Type B pancreatic cell (in vitro differentiated cells): ENCODE measurements at places on chromosomes 7 and 10.
A peak's percentile ranks its signal among the peaks of the same experiment; 100 is the strongest.

DNA sequence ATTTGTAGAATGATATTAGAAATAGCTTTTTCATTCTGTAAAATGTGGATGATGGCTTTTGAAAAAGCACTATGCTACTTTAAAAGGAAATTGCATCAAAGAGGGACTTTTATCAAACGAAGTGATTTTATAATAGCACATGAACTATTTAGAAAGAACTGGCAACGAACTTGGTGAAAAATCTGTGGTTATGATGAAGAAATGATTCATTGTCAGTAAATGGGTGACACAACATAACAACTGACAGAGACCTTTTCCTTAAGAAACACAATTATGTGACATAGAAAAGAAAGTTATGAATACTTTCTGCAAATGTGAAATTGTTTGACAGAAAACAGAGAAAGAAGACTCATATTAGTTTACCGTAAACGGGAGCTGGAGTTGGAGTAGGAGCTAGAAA lies 60.7 kb upstream of the LAMB4 start:
- H3K4me1 ChIP-seq = peaks cover 4% of the 10 kb centered on the region
- H3K36me3 ChIP-seq = peaks cover 8% of the 10 kb centered on the region
- H3K27ac ChIP-seq = no peak overlapping the region
- no peak overlapping the region for H3K4me3 ChIP-seq

DNA sequence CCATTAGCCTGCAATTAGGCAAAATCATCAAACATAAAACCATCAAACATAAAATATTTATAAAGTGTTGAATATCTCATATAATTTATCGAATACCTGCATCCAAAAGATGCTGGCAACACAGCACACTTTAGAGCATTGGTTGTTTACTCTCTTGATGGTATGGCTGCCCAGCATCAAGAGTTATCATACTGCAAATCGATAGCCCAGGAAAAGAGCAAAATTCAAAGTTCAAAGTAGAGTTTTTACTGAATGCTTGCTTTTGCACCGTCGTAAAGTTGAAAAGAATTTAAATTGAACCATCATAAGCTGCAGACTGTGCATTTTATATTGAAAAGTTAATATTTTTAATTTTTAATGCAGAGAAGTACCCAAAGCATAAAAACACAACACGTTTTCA lies 4.2 kb upstream of the GSTO2 start:
- peaks cover 15% of the 10 kb centered on the region for H3K36me3 ChIP-seq
- H3K4me1 ChIP-seq = peaks cover 9% of the 10 kb centered on the region
- H3K4me3 ChIP-seq = no peak overlapping the region
- no peak overlapping the region for H3K27ac ChIP-seq

DNA sequence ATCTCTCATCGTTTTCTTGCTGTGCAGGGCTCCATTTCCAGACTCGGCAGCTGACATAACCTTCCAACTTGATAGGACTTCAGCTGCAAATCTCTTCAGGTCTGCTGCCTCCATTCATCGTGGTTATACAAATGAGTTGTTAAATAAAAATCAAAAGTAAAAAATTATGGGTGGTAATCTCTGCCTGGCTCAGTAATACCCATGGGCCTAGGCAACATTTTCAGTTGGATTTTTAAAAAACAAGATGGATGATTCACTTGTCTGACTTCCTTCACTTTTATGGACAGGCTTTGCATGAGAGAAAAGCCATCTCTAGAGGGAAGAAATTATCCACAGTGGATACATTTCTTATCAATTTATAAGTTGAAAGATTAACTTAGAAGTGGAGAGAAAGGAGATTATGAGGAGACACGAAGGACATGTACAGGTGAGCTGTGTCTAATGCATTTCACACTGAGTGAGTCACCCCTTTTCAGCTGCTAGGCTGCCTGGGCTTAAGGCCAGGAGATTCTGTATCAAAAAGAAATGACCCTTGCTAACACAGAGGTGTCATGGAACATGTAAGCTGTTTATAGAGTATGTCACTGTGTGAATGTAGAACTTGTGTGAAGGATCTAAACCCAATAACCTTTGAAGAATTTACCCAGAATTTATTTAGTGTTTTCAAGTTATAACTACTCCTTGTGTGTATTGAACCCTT lies 495.1 kb downstream of the AUTS2 start:
- no peaks in the 10 kb centered on the region for H3K27me3 ChIP-seq
- H3K27ac ChIP-seq = peak overlapping the region; percentile 11
- H3K4me1 ChIP-seq = peaks cover 57% of the 10 kb centered on the region
- peak overlapping the region; percentile 34 for H3K4me3 ChIP-seq
- no peaks in the 10 kb centered on the region for H3K36me3 ChIP-seq
- no peak for DNase-seq

DNA sequence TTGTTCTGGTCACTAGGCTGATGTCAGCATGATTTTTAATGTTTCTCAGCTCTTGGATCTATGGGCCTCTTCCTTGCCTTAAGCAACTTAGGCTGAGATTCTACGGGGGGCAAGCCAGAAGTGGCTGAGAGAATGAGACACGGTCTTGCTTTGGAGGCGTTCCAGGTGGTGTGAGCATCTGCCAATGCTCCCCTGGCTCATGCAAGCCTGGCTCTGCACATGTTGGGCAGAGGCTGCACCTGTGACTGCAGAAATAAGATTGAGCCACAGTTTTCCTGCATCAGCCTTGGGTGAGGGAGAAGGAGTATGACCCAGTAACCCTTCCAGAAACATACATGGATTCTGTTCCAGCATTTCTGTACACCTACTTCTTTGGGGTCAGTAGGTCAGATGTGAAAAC lies 41.9 kb downstream of the C10orf120 start:
- no peak for DNase-seq
- H3K4me1 ChIP-seq = no peaks in the 10 kb centered on the region
- H3K27me3 ChIP-seq = peaks cover 18% of the 10 kb centered on the region

GRCh38 chr7:863106-863505 lies 13.2 kb upstream of the GET4 start:
- peaks cover 61% of the 10 kb centered on the region for H3K36me3 ChIP-seq
- no peaks in the 10 kb centered on the region for H3K27me3 ChIP-seq
- no peak overlapping the region for H3K4me3 ChIP-seq
- no peak overlapping the region for H3K27ac ChIP-seq

DNA sequence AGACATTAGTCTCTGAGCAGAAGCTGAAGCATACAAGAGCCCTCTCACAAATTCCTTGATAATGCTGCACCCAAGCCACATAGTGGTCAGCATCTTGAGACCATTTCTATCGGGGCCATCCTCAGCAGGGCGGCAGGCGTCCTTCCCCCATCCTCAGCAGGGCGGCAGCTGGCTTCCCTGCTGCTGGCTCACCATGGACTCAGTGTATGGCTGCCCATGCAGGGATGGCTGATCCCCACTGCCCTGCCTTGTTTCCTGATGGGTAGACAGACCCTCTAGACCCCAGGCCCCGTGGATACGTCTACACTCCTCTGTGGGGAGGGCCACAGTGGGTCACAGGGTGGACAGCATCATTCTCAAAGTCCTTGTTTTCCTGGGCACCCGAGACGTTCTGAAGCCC lies 406.8 kb downstream of the TCERG1L start:
- peaks cover 14% of the 10 kb centered on the region for H3K27me3 ChIP-seq
- no peak overlapping the region for H3K4me3 ChIP-seq
- H3K4me1 ChIP-seq = no peaks in the 10 kb centered on the region

DNA sequence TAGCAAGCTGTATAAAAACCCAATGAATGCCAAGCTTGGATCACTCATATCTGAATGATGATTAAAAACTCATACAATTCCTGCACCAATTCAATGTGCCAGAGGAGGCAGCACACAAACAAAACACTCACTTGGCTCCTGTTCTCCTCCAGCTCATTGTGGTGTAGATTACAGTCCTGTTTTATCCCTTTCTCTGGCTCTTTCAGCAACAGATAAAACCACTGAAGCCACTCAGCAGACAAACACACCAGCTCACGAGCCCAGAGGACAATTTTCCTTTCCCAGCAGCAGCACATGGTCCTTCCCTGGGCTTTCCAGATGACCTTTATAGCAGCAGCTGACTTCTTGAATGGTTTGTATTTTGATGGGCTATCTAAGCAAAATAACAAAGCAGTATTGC lies 107.3 kb upstream of the STARD3NL start:
- no peaks in the 10 kb centered on the region for H3K4me1 ChIP-seq
- no peak for DNase-seq
- no peaks in the 10 kb centered on the region for H3K27me3 ChIP-seq
- H3K27ac ChIP-seq = no peak overlapping the region
- no peak overlapping the region for H3K4me3 ChIP-seq
- no peaks in the 10 kb centered on the region for H3K36me3 ChIP-seq

GRCh38 chr10:91931526-91932190 lies 8.1 kb downstream of the BTAF1 start:
- no peak overlapping the region for H3K4me3 ChIP-seq
- H3K27me3 ChIP-seq = no peaks in the 10 kb centered on the region
- peaks cover 16% of the 10 kb centered on the region for H3K4me1 ChIP-seq
- no peak overlapping the region for H3K27ac ChIP-seq

DNA sequence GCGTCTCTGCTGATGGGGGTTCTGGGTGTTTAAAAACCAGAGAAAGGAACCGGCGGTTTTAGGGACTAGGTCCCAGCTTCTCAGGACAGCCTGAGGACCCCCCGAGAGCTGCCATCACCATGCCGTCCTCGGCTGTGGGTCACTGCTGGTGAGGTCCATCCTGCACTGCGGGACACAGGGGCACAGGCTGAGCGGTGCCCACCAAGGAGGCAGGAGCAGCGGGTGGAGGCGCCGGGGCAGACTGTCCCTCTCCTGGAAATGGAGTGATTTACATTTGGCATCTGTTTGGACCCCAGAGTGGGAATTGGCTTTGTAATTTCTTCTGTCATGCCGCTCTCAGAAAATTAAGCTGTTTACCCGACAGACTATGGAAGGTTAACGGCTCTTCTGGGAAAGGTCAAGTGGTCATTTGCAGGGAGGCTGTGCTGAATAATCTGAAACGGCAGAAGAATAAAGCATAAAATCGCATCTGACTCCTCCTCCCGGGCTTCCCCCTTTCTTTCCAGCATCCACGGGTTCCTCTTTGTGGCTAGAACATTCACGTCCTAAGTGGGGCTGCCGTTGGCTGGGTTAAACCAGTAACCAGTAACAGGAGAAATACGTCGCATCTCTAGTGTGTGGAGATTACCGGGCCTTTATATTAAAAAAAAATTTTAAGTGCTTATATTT lies 31.7 kb downstream of the LHPP start:
- peaks cover 6% of the 10 kb centered on the region for H3K27me3 ChIP-seq
- H3K4me3 ChIP-seq = no peak overlapping the region
- H3K4me1 ChIP-seq = peaks cover 11% of the 10 kb centered on the region
- no peak for DNase-seq
- H3K27ac ChIP-seq = no peak overlapping the region

GRCh38 chr10:69496352-69497230 lies 45.3 kb downstream of the TSPAN15 start:
- no peak for DNase-seq
- H3K36me3 ChIP-seq = no peaks in the 10 kb centered on the region
- no peak overlapping the region for H3K27ac ChIP-seq
- peaks cover 16% of the 10 kb centered on the region for H3K4me1 ChIP-seq
- no peaks in the 10 kb centered on the region for H3K27me3 ChIP-seq
- no peak overlapping the region for H3K4me3 ChIP-seq

DNA sequence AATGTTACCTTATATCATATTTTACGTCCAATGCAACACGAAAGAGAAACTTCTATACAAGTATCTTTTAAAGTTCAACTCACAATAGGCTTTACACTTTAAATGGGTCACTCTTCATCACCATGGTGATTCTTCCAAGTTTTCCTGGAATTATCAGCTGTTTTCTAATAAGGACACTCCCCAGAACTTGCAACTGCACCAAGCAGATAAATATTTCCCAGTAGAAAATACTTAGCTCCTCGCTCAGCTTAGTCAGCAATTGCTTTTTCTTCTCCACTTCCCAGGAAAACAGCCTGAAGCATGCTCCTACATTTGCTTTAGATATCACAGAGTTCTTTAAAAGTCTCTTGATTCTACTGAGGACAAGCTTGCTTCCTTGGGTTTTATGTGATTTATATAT lies 25.7 kb upstream of the ADD3 start:
- peaks cover 3% of the 10 kb centered on the region for H3K27me3 ChIP-seq
- H3K4me1 ChIP-seq = peaks cover 29% of the 10 kb centered on the region
- peaks cover 4% of the 10 kb centered on the region for H3K36me3 ChIP-seq
- no peak overlapping the region for H3K4me3 ChIP-seq
- no peak for DNase-seq
- H3K27ac ChIP-seq = no peak overlapping the region

- H3K36me3 ChIP-seq = no peaks in the 10 kb centered on the region
- peaks cover 20% of the 10 kb centered on the region for H3K4me1 ChIP-seq
- peaks cover 20% of the 10 kb centered on the region for H3K27me3 ChIP-seq
- no peak overlapping the region for H3K4me3 ChIP-seq
Observed at GRCh38 chr10:46289209-46289810, 2.5 kb downstream of the ANTXRL start.

DNA sequence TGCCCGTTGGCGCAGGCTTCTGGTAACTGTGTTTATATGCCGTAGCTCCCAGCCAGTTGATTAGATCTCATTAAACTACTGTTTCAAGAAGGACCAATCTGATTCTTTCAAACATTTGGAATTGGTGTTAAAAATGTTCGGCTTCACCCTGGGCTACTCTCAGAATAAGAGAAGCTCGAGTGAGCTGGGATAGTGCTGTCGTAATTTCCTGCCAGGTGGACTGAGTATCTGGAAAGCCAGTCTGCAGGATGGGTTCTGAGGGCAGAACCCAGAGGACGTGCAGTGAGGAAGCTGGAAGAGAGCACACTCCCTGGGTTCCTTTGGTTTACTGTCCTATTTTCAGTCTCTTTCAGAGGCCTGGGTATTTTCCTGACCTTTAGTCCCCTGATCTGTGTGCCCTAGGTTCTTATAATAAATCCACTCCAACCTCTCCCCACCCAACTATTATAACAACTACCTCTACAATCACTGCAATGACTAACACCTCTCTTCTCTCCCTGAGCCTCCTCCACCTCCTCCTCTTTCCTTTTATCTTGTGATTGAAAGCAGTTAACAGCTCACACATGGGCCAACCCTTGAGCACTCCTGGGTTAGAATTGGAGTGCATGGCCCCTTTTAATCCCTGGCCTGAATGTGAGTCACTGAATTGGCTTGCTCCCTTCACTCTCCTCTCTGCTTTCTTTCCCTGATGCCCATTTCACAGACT lies 63.0 kb downstream of the AOAH start:
- no peak overlapping the region for H3K4me3 ChIP-seq
- H3K27ac ChIP-seq = peak overlapping the region; percentile 2
- H3K27me3 ChIP-seq = no peaks in the 10 kb centered on the region
- no peak for DNase-seq
- peaks cover 8% of the 10 kb centered on the region for H3K36me3 ChIP-seq

GRCh38 chr10:26438534-26439341 lies 597 bp downstream of the APBB1IP start:
- H3K4me3 ChIP-seq = no peak overlapping the region
- H3K4me1 ChIP-seq = no peaks in the 10 kb centered on the region
- peaks cover 34% of the 10 kb centered on the region for H3K27me3 ChIP-seq
- H3K27ac ChIP-seq = no peak overlapping the region
- DNase-seq = no peak
- no peaks in the 10 kb centered on the region for H3K36me3 ChIP-seq

DNA sequence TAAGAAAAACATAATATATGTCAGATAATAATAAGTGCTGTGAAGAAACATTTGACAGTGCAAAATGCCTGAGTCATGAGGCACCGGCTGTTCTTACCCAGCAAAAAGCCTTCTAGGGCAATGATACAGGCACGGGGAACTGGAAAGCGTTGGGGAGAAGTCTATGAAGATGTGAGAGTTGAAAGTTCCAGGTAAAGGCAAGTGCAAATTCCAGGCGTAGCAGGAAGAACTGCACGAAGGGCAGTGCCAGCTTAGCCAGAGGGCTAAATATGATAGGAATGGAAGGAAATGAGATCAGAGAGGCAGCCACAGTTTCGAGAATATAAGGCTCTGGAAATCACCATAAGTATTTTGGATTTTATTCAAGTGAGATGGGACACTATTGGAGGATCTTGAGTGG lies 87.0 kb downstream of the IPMK start:
- no peak overlapping the region for H3K27ac ChIP-seq
- no peak overlapping the region for H3K4me3 ChIP-seq
- H3K36me3 ChIP-seq = no peaks in the 10 kb centered on the region

GRCh38 chr10:13686331-13686752 lies 99.6 kb downstream of the PRPF18 start:
- no peak for DNase-seq
- peak overlapping the region; percentile 67 for H3K27ac ChIP-seq
- H3K4me3 ChIP-seq = no peak overlapping the region
- H3K4me1 ChIP-seq = peaks cover 41% of the 10 kb centered on the region
